ENCODE measurements at places on chromosomes 5 and 9.

GRCh38 chr5:14528926-14529325, 52.7 kb upstream of the OTULINL start:
- DNase-seq = no peak

DNA sequence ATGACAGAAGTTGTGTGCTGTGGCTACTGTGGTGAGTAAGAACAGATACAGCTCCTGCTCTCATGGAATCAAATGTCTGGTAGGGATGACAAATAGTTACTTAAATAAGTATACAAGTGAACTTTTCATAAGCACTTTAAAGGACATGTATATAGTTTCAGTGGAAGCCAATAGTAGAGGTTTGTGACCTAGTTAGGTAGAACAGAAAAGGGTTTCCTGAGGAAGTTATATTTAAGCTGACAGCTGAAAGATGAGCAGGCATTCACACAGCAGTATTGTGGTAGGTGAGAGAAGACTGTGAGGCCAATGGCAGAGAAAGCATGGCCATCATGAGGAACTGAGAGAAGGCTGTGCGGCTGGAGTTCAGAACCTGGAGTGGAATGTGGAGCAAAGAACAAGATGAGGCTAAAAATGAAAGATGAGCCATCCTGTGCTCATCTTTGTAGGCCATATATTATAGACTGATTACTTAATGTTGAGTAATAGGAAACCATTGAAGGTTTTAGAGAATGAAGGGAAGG, 15.4 kb downstream of the FAM174A start:
- DNase-seq = no peak

DNA sequence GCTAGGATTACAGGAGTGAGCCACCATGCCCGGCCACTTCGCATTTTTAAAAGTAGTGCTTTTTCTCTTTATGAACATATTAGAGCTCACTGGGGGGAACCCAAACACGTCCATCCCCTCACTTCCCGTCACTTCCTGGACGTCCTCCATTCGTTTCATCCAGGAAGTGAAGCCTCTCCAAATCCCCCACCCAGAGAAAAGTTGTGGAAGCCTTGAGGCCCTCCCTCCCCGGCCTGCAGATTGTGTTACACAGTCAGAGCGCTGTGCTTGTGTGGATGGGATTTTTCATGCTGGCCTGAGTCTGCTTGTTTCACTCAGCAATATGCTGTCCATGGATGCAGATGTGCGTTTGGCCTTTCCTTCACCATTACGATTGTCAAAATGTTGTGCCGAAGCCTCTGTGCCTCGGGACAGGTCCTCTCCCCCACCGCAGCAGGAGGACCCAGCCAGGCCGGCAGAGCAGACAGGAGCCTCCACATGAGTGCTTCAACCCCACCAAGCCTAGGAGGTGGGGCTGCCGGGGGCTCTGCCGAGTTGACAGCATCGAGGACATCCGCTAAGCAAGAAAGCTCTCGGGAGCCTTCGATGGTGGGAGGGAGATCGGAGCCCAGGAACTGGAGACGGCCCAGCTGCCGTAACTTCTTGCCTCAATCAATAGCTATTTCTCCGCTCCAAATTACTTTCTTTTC, 121.6 kb upstream of the PPP1R26 start:
- no peak for DNase-seq

- no peak for DNase-seq
Observed at GRCh38 chr5:3120028-3120427, 368.6 kb upstream of the IRX2 start.

DNA sequence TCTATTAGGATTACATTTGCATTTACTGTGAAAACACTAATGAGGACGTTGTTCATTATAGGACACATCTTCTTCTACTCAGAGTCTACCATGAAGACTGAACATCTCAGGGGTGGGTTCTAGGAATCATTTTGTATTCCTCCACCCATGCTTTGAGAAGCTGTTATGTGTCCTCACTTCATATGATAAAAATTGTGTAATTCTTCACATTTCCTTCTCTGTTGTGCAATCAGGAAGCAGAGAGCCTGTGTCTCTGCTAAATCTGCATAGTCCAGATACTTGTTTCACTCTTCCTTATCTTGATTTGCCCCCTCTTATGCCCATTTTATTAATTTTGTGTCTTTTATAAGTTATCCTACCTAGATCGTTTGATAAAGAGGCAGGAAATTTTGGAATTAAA, 97.8 kb upstream of the IQGAP2 start:
- DNase-seq = no peak

DNA sequence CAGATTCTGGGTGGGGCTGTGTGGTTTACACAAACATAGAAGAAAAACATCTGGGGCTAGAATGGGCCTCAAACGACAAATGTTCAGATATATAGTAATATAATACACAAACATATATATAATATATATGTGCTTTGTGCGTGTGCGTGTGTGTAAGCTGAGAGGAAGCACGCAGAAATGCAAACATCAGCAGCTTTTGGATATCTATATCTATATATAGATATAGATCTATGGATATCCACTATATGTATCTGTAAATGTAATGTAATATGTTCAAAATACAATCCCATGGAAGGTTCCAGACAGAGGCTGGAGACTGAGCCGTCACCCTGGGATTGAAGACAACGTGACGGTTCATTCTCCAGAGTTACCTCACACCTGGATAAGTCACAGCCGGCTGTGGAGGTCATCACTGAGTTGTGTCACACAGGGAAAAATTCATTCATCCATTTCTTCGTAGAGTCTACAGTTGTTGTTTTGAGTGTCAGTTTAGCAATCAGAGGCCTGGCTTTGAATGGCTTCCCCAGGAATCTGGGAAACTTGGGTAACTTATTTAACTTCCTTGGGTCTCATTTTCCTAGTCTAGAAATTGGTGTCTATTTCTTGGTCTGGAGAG, 123.0 kb upstream of the CPEB4 start:
- no peak for DNase-seq

- no peak for DNase-seq
Observed at GRCh38 chr5:2836133-2836532, 84.7 kb upstream of the IRX2 start.

- DNase-seq = no peak
Observed at GRCh38 chr5:121109817-121110216, 645.7 kb downstream of the PRR16 start.

- DNase-seq = no peak
Observed at GRCh38 chr9:78542491-78543181, 245.7 kb downstream of the PSAT1 start.

DNA sequence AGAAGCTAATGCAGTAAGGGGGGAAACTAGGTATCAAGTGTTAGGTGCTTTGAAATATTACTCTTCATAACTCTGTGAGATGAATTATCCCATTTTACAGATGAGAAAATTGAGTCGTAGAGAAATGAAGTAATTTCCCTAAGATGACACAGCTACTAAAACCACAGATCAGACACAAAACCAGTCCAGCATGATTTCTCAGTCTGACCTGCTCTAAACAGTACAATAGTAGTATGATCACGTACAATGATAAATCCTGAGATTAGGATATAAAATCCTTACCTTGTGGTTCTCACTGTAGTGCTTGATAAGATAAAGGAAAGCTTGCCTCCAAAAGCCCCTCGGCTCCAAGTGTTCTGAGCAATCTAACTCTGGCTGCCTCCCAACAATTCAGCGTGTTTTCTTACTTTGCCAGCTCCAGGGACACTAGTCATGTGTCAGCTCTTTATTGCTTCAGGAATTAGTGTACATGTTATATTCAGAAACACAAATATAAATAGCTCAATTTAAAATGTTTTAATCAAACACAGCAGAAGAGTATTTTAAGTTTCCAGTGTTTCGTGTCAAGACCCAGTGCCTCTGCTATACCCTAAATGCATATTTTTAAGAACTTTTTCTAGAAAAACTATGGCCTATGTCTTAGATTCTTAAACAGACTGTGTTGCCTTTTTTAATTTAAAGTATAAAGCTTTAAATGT, 243.6 kb downstream of the DENND1A start:
- no peak for DNase-seq

DNA sequence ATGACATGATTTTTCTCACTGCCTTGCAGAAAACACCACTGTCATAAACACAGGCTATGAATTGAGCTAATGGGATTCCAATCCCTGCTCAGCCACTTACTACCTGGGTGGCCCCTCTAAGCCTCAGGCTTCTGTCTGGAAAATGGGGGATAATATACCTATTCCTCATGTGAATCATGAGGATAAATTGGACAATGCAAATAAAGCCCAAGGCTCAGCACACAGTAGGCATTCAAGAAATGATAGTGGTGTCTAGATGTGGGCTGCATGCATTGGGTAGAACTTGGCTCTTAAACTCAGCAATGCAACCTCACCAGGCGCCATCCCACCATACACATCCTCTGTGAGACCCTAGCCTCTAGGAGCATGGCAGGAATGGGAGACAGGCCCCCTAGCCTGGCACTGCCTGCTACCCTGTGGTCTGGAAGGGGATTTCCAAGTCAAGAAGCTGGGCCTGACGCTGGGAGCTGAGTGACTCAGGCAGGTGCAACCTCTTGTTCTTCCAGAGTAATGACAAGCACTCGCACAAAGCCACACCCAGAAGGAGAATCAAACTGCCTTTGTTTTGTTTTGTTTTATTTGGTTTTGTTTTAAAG, 2.3 kb upstream of the TNIP1 start:
- no peak for DNase-seq

DNA sequence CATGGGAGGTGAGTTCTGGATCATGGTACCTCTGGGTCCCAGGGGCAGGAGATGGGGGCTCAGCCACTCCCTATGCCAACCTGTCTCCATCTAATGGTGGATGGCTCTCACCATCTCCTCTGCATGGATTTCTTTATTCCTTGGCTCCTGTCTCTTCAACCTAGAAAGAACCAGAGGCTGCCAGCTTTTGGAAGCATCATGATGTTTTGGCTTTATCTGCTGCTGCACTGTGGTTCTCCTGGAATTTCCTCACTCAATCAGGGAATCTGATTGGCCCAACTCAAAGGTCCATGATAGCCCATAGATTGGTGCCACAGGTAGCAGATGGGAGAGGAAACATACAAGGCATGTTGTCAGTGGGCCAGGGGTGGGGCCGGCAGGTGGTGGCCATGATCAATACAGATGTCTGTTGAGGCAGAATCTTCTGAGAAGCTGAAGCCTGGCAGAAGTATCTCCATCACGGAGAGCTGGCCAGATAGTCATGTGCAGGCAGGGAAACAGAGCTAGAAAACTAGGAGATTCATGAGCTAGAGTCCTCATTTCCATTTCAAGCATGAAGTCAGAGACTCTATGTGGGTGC, 158.2 kb downstream of the MACROH2A1 start:
- no peak for DNase-seq

GRCh38 chr5:92662741-92663140, 918.3 kb downstream of the NR2F1-AS1 start:
- DNase-seq = no peak

- DNase-seq = no peak
Observed at GRCh38 chr9:99190597-99191283, 31.0 kb downstream of the ALG2 start.

GRCh38 chr5:74934949-74935751, 69.0 kb upstream of the FAM169A start:
- no peak for DNase-seq

Data from hypothalamus (tissue), 51 donors.